ENCODE measurements at places on chromosomes 6 and 20. TPM values are rescaled to one million over a fixed set of nuclear protein-coding genes. Genes with fewer than 3 reads are reported as not detected.

- DNase-seq = no peak
Observed at GRCh38 chr6:81861281-81861680, 108.8 kb upstream of the TENT5A start.

DNA sequence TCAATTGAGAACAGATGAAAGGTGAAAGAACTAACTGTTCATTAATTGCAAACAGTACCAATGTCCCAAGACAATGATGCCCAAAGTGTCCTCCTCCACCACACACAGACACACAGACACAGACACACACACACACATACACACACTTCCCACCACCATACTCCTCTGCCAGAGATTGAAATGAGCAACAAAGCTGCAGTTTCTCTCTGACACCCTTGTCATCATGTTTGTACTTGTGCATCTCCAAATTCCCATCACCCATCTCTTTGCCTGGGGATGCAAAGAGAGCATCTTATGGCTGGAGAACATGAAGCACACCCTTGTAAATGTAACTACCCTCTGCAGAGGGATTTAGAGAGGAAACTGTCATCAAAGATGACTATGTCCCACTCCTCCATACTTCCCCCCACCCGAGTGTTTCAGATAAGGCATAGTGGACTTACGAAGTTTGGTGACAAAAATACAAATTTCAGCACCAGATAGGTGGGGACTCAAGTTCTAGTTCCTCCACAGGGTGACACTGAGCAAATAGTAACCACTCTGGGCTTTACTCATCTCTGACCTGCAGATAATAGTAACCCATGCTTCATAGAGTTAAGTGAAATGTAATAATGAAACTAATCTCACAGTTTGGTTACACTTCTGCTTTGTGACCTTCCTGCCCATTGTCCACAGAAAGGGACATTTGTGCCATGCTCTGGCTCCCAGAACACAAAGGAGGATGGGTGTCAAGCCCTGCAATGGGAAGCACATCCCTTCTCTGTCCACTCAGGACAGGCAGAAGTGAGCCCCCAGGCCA is 8.7 kb downstream of the MAFB start:
- no peak for DNase-seq

DNA sequence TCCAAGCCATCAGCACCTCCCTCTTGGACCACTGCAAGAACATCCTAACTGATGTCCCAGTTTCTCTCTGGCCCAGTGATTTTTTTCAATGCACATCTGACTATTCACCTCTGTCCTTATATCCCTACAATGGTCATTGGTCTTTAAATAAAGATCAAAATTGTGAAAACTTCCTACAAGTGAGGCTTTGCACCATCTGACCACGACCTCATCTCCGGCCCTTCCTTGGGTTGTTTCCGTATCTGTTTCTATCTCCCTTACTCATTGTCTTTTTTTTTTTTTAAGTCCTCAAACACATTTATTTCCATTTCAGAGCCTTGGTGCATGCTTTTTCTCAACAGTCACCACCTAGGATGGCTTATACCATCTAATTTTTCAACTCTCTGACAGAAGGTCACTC is 88.1 kb downstream of the IPCEF1 start:
- DNase-seq = no peak

The BPIFB4 gene
- not detected for total RNA-seq

- no peak for DNase-seq
Observed at GRCh38 chr6:81075974-81076373, 676.5 kb downstream of the TENT5A start.

The TNFRSF21 gene
- 0.27 TPM for total RNA-seq

DNA sequence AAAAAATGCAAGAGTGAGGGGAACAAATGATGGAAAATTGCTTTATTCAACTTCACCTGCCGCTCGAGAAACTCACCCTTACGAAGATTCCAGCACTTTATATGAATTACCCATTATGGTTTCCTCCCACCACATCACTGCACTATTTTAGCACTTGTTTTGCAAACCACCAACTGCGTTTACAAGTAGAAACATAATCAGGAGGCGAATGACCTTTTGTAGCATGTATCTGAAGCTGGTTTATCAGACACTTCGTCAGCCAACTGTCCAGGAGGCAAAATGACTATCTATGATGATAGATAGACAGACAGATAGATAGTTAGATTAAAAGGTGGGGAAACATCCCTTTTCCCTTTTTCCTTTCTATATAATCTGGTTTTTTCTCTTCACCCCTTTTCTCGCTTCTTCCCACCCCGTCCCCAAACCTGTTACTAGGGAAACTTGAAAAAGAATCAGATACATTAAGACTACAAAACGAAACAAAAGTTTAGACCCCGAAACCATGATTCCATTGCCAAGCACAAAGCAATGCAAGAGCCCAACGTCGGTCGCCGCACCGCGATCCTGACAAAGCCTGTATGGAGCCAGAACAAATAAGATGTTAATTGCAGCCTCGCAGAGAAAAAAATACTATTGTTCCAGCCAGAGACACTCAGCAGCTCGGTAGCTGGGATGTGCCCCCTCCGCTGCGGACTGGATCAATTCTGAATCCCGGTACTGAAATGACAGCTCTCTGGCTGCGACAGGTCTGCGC is 933 bp upstream of the ADGRB3 start:
- no peak for DNase-seq

The FKBP1C gene
- 0.67 TPM for total RNA-seq

The KHDC1L gene
- total RNA-seq = not detected

DNA sequence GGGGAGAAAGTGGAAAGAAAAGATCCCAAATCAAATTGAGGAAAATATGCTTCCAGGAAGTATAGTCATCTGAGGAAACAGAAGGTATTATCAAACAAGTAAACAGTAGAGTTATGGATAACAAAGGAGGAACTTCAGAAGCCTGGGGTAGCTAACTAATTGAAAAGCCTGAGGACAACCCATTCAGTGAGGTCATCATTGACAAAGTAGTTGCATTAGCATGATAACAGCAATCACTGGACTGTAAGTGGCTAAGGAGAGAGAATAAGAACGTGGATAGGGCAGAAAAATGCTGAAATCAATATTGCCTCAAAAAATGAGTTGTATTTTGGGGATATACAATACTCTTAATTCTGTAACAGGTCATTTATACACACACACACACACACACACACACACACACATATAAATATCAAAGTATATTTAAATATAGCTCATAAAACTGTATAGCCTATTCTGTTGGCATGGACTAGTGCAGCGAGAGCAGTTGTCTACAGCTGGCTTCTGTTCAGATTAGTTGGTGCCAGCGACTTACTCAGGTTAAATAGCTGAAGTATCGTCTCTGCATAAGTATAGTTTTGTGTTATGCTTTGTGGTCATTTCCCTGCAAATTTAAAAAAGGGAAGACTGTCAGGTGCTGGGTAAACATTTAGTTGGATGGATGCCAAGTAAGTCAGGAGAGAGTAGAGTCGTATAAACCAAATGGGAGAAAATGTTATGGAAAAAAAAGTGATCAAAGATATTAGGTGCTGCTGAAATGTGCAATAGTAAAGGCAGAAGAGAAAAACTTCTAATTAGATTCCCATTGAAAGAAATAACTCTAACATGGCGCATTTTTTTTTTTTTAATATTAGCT is 33.8 kb upstream of the CTAGE9 start:
- DNase-seq = no peak

GRCh38 chr20:15060265-15061060 is 723.1 kb upstream of the FLRT3 start:
- DNase-seq = no peak

- no peak for DNase-seq
Observed at GRCh38 chr20:19003366-19004336, 190.1 kb downstream of the SCP2D1 start.

DNA sequence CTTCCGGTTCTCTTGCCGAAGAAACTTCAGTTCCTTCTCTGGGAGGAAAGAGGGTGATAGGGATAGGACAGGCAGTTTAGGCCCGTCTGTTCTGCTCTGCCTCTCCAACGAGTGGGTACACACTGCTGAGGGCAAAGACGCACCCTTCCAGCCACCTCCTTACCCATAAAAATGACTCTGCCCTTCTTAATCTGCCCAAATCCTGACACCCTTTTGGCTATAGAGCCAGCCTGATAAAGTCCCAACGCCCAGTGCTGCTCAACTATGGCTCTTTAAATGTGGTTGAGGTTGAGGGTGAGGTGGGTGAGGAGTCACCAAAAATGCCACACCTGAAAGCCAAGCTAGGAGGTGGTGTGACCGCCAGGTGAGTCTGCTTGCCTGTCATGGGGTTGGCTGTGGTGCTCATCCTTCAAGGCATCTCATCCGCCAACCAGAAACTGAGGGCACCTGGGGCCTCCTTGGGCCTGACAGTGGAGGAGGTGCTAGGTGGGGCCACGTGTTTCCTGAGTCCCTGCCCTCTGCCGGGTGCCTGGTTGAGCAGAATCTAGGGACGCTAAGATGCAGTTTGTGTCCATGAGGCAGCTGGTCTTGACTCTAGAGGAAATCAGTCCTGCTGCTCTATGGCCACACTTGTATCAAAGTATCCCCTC is 16.3 kb downstream of the CCDC167 start:
- DNase-seq = no peak

The SLC4A11 gene
- total RNA-seq = 0.50 TPM

The MCHR2 gene
- not detected for total RNA-seq

The SPTLC3 gene
- total RNA-seq = 1.2 TPM

The FOXC1 gene
- total RNA-seq = not detected

GRCh38 chr6:8872589-8872988 is 437.2 kb upstream of the SLC35B3 start:
- no peak for DNase-seq

The RNF182 gene
- total RNA-seq = not detected

The RAB44 gene
- 0.15 TPM for total RNA-seq

DNA sequence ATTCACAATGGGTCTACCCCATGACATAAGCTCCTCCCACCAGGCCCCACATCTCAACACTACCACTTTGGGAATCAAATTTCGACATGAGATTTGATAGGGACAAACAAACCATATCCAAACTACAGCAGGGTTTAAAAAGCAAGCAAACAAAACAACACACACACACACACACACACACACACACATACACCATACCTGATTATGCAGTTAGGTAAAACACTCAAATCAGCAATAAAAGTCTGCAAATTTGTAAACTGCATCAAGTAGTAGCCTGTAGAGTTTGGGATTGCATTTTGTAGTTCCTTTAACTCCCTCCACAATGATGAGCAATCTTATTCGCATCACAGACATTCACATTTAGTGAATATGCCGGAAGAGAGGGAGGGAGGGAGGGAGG is 32.6 kb upstream of the TNFAIP3 start:
- no peak for DNase-seq

The SLC22A23 gene
- 1.3 TPM for total RNA-seq

The KIF25 gene
- total RNA-seq = not detected

- no peak for DNase-seq
Observed at GRCh38 chr20:53576195-53576580, 17.5 kb downstream of the ZNF217 start.

DNA sequence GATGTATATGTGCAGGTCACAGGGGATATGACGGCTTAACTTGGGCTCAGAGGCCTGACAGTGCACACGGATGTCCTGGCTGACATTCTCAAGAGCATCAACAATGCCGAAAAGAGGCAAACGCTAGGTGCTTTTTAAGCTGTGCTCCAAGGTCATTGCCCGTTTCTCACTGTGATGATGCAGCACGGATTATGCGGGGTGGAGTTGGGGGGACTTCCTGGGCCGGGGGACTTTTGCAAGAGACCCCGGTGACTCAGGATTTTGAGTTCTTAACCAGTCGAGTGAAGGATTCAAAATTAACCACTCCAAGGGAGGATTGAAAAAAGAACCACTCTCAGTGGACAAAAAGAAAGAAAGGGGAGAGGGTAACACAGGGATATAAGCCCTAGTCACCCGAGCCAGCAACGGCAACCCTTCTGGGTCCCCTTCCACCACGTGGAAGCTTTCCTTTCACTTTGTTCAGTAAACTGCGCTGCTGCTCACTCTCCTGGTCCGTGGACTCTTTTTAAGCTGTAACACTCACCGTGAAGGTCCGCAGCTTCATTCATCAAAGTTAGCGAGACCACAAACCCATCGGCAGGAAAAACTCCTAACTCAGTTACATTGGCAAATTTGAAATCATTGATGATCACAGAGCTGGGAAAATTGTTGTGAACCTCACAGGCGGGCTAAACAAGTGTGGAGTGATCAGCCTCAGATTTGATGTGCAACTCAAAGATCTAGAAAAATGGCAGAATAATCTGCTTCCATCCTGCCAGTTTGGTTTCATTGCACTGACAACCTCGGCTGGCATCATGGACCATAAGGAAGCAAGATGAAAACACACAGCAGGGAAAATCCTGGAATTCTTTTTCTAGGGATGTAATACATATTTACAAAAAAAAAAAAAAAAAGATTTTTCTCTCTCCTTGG is 199.3 kb downstream of the ARID1B start:
- DNase-seq = no peak

DNA sequence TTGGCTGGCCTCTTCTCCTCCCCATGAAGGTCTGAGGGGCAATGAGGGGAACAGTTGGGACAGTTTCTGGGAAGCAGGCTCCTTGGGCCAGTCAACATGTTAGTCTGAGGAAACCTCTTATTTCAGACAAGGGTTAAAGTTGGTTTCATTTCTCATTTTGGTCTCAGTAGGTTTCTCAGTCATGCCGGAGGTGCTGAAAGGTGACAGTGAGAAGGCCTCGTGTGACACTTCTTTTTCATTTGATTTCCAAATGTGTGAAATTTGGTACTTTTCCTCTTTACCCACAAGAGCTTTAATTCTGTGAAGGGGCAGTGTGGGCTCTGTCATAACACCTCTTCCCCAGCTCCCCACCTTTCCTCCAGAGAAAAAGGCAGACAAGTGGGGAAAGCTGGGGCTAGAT is 7.5 kb upstream of the GLP1R start:
- DNase-seq = no peak

The LAMA2 gene
- total RNA-seq = 0.02 TPM

The HLA-DQB1 gene
- 24.1 TPM for total RNA-seq

GRCh38 chr6:69988458-69989126 is 122.2 kb downstream of the COL19A1 start:
- no peak for DNase-seq

- no peak for DNase-seq
Observed at GRCh38 chr6:53358440-53359094, 9.8 kb upstream of the ELOVL5 start.

- no peak for DNase-seq
Observed at GRCh38 chr6:84639396-84639795, 125.0 kb downstream of the TBX18 start.

DNA sequence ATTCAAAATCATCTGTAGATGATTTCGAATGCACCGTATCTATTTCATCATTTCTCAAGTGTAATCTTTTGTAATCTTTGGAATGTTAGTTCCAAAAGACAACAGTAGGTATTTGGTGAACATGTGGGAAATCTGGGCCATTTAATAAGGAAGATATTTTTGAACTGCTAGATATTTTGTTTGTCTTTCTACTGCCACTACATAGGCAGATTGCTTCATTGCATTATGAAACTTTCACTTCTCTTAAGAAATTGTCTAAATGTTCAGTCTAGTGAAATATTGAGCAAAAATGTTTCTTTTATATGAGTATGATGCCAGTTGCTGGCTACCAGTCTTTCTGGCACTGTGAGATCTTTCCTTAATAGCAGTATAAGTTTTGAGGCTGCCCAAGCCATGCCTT is 527.8 kb upstream of the RNF217 start:
- no peak for DNase-seq

GRCh38 chr6:44829836-44830235 is 442.3 kb downstream of the CDC5L start:
- DNase-seq = no peak

Measured in activated CD4-positive, alpha-beta T cell treated with anti-CD3 and anti-CD28 coated beads, Interleukin-2, amount 10 ng/mL, durations not matched to agents 7 days and 5 days (primary cell).